ENCODE measurements at places on chromosomes 13 and 19.
A peak's percentile ranks its signal among the peaks of the same experiment; 100 is the strongest.

DNA sequence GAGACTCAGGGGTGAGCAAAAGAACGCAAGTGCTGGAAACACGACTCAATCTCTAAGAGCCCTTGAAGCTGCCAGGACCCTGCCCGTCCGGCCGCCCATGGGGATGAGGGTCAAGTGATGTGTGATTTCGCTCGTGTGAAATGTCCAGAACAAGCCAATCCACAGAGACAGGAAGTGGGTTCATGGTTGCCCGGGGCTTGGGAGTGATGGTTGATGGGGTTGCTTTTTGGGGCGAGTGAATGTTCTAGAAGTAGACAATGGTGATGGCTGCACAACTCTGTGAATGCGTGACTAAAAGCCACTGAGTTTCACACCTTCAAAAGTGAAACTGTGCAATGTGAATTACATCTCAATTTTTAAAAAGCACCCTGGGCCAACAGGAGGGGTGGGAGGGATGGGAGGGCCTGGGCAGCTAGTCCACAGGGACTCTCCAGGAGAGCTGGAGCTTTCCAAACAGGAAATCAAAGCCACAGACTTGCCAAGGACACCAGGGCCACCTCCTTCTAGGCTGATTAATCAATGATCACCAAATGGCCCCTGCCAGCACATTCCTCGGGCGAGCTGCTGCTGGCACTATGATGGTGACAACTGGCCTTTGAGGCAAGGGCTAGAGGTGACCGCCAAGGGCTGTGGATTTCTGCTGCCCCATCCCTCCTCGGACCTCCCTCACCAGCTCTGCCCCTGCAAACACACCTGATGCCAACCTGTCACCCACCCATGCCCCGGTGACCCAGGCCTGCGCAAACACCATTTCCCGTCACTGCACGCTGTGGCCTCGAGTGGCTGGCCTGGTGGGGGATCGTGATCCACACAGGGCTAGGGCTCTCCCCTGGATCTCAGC lies 14.0 kb downstream of the DPP9 start:
- DNase-seq: no peak

DNA sequence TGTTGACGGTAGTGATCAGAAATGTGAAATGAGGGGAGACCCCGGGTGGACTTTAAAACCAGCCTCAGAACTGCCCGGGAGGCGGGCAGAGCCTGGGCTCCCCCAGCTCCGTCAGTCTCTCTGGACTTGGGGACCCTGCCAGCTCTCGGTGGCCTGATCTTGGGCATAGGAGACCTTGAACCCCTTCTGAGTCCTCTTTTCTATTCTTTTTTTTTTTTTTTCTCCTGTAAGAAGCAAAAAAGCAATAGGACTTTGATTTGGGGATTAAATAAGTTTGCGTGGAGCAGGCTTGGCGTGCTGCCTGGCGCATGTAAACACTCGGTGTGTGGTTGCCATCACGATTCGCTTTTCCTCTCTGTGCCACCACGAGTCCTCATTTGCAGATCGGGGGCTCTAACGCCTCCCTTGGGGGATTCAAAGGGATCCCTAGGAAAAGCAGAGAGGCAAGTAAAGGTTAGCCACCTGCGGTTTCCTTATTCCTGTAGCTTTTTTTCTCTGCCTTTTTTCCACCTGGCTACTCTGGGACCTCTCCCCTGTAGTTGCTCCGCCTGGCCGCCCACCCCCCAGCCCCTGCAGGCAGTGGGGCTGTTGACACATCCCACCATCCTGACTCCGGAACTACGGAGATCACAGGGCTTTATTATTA lies 1.3 kb downstream of the SAFB start:
- peak; percentile 37 for DNase-seq

DNA sequence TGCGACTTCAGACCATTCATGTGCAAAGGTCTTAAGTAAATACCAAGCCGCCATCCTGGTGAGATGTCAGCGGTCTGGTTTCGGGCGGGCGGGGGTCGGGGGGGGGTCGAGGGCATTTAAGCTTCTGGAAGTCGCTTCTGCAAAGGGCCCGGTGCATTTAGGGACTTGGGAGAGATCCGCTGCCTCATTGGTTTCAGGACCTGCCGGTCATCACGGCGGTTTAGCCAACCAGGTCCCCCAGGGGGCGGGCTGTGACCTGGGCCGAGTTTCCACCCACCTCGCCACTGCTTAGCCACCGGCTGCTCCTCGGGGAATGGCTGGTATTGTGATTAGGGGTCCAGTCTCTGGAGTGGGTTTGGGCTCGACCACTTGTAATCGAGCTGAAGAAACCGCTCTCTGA lies 7.8 kb downstream of the ANKLE1 start:
- DNase-seq: peak; percentile 42

GRCh38 chr13:102799426-102800144 lies 666 bp downstream of the BIVM start:
- no peak for DNase-seq

DNA sequence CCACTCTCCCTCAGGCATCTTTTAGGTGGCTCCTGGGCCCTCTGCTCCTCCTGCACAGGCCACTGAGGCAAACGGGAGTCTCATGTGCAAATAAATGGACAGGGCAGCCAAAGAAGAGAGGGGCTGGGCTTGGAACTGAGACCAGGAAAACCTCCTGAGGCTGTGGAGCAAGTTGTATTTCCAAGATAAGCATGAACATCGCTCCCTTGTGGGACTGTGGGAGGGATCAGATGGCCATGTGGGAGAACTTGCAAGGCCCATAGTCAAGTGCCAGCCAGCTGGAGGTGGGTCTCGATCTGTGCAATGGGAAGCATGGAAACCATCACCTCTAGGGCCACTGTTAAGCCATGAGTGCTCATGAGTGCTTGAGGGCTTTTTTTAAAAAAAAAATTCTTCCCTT lies 24.9 kb downstream of the MED26 start:
- no peak for DNase-seq

DNA sequence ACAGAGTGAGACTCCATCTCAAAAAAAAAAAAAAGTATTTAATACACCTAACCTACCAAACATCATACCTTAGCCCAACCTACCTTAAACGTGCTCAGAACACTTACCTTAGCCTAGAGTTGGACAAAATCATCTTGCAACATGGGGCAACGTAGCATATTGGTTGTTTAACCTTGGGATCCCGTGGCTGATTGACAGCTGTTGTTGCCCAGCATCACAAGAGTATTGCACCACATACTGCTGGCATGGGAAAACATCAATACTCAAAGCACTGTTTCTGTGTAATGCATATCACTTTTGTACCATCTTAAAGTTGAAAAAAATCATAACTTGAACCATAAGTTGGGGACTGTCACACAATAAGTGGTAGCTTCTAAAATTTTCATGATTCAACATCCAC lies 73.8 kb upstream of the MIR17HG start:
- DNase-seq: no peak

DNA sequence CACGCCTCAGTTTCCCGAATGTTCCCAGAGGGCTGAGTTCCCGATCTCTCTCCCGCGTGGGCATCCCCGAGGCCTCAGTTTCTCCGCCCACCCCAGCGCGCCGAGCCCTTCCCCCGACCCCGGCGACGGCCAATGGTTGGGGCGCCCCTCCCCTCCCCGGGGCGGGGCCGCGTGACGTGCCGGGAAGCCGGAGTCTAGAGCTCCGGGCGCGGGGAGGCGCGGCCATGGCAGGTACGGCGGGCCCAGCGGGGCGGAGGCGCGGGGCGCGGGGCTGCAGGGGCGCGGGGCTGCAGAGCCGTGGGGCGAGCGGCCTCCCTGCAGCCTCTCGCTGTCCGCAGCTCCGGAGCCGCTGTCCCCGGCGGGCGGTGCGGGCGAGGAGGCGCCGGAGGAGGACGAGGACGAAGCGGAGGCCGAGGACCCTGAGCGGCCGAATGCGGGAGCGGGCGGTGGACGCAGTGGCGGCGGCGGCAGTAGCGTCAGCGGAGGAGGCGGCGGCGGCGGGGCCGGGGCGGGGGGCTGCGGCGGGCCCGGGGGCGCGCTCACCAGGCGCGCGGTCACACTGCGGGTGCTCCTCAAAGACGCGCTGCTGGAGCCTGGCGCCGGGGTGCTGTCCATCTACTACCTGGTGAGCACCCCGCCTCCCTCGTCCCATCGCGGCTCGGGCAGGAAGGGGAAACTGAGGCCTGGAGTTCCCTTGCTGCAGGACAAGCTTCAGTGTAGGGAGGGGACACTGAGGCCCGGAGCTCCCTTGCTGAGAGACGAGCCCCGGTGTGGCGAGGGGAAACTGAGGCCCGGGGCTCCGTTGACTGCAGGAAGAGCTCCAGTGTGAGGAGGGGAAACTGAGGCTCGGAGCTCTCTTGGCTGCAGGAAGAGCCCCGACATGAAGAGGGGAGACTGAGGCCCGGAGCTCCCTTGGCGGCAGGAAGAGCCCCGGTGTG lies at the start of gene MPND:
TSS of gene MPND (plus strand) at position 193 of the 938 bp plus-strand sequence. CDS start at position 225, 32 bp downstream.
- peak; percentile 98 for DNase-seq

DNA sequence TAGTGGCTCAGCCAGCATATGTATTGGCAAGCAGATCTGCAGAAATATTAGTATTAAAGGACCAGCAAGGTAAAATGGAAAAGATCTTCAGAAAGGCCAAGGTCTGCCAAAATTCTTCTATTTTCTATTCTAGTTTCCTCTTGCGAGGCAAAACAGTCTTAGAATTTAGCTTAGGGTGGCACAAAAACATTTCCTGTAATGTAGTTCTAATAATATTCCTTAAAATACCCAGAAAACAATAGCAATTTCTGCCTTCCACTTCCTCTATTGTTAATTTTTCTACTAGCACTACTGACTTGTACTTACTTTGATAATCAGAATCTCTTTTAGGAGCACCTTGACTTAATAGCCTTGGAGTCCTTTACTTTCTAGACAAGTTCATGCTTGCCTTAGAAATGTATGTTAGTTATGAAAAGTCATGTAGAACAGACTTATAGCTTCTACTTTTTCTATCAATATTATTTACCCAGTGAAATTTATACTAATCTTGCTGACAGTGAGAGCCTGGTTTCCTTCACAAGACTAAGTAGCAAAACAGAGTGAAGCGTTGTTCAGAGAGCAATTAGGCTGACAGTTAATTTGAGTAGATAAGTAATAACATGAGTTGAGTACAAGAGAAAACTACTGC lies 23.9 kb upstream of the LPAR6 start:
- no peak for DNase-seq
